ENCODE measurements at places on chromosomes 7 and 10.
A peak's percentile ranks its signal among the peaks of the same experiment; 100 is the strongest.

GRCh38 chr7:140316165-140316661 lies 82.1 kb downstream of the SLC37A3 start:
- peak; percentile 35 for DNase-seq

GRCh38 chr10:47264797-47265281 lies 35.2 kb upstream of the GDF10 start:
- DNase-seq = no peak

GRCh38 chr7:127628445-127628844 lies 10.5 kb upstream of the PAX4 start:
- no peak for DNase-seq

GRCh38 chr7:37497576-37497975 lies 48.9 kb upstream of the ELMO1 start:
- DNase-seq = no peak

DNA sequence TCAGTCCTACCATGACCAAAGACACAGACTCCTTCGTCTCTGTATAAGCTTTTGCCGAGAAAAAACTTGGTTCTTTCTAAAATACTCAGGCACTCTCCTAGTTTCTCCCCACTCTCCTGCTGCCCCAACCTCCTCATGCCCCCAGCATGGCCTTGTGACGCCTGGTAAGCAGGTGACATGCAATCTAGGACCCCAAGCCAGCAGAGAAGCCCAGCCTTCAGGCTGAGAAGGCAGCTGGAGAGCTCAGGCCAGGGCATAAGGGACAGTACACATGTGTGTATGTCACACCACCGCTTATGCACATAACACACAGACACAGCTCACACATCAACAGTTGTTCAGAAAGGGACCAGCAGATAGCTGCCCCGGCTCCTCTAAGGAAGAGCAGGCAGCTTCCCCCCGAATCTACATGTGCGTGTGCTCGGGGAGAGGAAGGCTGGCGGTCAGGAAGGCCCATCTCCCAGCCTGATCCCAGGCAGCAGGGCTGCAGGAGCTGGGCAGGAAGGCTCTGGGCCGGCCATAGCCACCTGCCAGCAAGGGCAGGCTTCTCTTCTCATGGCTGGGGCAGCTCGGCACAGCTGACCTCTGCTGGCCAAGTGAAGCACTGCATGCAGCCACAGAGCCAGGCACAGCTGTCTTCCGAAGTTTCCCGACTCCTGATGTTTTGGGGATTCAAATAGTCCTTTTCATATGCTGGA lies 8.5 kb downstream of the DDX56 start:
- peak; percentile 23 for DNase-seq

- DNase-seq = no peak
These were observed 14.5 kb upstream of the CROT start for GRCh38 chr7:87330942-87331341.

DNA sequence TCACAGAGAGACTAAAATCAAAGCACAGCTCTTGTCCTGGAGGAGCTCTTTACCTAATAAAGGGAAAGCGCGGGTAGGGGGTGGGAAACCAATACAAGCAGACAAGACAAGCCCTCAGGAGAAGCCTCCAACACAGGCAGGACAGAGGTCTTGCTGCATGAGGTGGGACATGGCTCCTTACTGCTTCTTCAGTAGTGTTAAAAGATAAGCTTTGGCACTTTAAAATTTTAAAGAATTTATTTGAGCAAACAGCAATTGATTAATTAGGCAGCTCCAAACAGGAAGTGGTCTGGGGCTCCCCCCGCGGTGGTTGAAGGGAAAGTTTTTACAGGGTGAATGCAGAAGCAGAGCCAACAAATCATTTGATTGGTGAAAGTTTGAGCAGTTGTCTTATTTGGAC lies 50.3 kb upstream of the MACC1 start:
- no peak for DNase-seq

DNA sequence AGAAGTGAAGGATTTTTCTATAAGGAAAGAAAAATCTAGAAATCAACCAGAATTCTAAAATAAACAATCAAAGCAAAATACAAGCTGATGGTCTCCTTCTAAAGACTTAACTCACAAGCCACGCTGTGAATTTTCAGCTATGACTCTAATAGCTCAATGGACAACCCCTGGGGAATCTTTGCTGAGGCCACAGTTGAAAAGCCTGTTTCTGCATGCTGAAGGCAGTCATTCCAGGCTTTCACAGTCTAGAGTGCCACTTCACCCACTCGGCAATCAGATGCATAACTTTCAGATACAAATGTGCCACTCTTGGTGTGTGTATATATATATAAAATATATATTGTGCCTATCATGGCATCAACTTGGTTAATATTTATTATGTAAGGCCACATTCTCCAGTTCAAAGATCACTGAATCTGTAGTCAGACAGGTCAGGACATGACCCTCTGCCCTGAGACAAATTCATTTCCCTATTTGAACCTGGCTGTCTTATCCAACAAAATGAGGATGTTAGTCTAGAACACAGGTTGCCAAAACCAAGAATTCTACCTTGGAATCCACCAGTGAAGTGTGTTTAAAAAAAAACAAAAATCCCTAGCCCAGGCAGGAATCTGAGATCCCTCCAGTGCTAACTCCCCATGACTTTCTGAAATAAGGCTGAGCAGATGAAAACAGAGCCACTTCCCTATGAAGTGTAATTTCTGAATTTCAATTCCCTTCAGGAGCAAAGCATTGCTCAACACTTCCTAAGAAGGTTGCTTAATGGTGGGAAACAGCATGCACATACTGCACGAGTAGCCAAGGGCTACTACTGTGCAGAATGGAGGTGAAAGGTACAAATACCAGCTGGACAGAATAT lies 9.9 kb downstream of the LIPA start:
- no peak for DNase-seq

DNA sequence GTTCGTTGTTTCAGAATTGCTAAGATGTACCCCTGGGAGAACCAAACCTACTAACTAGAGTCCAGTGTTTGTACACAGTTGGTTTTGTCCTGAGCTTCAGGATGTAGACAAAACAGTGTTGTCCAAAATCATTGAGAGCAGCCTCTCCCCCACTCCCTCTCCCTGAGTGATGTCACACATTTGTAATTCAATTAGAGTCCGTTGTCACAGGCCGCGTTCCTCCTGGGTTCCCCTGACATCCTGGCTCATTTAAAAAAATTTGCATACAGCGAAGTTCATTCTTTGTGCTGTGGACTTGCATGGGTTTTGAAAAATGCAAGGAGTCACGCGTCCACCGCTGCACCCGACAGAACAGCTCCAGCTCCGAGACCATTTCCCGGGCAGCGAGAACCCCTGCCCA lies 10.3 kb downstream of the GRIFIN start:
- DNase-seq = no peak

DNA sequence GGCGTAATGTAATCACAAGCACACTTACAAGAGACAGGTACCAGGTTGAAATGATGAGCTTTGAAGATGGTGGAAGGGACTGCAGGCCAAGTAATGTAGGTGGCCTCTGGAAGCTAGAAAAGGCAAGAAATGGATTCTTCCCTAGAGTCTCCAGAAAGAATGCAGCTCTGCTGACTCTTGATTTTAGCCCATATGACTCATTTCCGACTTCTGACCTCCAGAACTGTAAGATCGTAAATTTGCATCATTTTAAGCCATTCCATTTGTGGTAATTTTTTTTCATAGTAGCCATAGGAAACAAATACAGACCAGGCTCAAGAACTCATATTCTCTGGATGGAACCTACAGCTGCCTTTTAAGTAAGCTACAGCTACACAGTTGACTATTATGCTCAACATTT lies 315.5 kb downstream of the MAGI2 start:
- peak; percentile 64 for DNase-seq

- no peak for DNase-seq
These were observed 362.8 kb downstream of the INHBA start for GRCh38 chr7:41339913-41340676.

DNA sequence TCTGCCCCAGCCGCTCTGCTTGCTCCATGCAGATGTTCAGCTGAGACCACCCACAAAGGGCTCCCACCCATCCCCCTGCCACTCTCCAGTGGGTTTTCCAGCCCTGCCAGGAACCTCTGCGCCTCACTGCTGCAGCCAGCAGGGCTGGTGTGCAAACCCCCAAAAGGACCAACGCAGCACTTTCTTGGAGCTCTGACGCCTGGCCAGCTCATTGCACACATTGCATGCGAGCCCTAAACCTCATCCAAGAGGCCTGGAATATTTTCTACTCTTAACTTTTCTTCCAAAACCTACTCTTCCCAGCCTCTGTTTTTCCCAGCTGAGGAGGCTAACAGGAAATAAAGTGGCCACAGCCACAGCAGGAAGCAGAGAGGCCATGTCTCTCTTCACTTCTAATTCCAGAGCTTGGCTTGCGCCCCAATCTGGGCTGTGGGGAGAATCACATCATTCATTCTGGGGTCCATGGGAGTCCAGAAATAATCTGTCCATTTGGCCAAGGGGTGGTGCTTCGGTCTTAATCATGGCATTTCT lies 4.6 kb upstream of the FAM170B start:
- DNase-seq = no peak

DNA sequence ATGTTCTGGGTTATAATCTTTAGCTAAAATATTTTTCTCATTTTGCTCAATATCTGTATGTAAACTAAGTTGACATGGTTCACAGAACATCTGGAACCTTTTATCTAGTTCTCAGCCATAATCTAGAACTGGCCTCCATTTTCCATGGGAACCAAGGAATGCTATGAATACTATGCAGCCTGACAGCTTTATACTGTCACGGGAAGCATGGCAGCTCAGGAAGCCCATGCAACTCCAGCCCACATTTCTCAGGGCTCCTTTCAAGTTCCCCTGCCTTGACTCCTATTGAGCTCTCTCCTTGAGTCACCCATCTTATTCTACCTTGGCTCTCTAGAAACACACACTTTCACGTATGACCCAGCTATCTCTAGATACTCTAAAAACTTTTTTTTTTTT lies 36.6 kb upstream of the PRKAR2B start:
- DNase-seq = no peak

DNA sequence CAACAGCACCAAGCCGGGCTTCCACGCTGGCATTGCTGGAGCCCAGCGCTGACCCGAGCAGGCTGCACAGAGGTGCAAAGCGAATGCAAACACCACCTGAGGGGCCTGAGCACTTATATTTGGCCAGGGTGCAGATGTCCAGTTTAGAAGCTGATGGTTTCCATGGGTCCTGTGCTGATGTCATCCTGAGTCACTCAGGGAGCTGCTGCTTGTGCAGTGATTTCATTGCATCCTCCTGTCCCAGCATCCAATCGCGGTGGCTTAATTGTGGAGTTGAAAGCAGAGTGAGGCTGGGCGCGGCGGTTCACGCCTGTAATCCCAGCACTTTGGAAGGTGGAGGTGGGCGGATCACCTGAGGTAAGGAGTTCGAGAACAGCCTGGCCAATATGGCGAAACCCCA lies 410.2 kb upstream of the KLF6 start:
- DNase-seq = peak; percentile 11

DNA sequence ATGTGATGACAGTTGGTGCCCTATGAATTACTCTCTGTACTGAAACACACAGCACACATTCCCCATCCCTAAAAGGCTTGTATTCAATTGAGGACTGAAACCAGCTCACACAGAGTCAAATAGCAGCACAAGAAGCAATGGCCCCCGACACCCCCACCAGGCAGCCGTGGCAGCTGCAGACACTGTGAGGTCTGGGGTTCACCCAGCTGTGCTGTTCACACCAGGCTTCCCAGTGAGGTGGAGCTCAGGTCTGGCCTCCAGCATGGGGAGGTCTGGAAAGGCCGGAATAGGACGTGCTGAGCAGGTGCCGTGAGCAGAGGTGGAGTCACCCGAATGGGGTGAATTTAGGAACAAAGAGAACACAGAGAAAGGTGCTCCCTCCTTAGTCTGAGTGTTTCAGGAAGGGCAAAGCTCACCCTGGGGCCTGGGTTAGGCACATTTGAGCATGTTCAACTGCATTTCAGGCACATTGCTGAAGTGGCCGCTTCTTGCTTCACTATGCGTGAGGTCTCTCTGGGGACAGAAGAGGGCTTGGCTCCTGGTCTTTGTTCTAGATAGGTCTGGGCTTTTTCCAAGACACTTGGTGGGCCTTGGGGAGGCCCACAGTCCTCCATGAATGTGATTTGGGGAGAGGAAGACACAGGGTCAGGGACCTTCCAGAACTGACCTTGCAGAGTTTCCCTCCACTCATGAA lies 41.1 kb downstream of the C10orf120 start:
- no peak for DNase-seq

DNA sequence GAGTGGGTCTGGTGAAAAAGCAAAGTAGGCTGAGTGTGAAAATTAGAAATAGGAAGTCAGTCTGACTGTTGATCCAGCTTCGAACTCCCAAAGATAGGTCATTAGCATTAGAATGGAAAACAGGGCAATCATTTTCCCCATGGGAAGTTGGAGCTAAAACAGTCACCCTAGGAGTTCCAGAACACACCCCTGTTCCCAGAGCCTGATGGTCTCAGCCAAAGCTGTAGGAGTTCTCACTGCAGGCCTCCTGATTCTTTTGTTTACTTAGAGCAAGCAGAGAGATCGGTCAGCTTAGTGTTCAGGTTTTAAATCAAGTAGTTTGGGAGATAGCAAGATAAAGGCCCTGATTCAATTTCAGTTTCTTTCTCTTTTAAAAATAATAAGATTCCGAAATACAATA lies 28.8 kb upstream of the JCAD start:
- no peak for DNase-seq

- DNase-seq = no peak
These were observed 173.0 kb upstream of the NEBL start for GRCh38 chr10:21069929-21070700.

- DNase-seq = no peak
These were observed 14.7 kb downstream of the SLC16A9 start for GRCh38 chr10:59694936-59695335.

DNA sequence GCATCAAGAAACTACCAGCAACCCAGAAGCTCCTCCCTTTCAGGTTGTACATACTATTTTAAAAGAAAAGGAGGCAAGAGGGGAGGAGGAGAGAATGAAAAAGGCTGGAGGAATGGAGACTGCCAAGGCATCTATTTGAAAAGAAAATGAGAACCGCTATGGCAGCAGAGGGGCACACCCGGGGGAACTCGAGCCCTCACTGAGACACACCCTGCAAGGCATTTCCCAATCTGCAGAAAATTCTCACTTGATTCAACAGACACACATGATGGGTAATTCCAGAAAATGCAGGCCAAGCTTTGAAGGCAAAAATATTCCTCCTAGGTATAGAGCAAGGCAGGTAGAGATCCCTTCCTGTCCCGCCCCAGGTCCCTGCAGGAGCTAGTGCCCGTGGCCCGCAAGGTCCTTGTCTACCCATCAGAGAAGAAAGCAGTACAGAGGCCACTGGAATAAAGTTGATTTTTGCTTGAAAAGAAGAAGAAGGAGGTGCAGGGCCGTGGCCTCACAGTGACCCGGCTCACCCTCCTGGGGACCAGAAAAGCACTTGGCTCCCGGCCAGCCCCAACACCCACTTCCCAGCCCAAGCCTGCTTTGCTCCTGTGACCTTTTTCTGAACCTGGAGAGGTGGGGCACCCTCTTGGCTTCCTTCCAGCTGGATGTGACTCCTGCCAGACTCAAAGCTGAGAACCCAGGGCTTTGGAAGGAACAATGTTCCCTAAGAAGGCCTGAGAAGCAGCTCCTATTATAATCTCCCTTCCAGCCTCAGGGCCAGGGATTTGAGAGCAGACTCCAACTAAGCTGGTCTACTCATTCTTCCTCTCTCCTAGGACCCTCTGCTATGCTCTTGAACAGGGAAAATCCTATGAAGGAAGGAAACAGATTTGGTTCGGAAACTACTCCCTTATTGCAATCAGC lies 6.2 kb upstream of the PIK3CG start:
- no peak for DNase-seq
